ENCODE measurements at places on chromosomes 3 and 15. TPM values are rescaled to one million over a fixed set of nuclear protein-coding genes. Genes with fewer than 3 reads are reported as not detected.

Gene CD276
- total RNA-seq = 51.8 TPM

Gene SOX14
- total RNA-seq = not detected

Gene SOX2
- not detected for total RNA-seq

Gene FAM81A
- 0.20 TPM for total RNA-seq
